ENCODE measurements at places on chromosomes 1 and 21.
A peak's percentile ranks its signal among the peaks of the same experiment; 100 is the strongest.

DNA sequence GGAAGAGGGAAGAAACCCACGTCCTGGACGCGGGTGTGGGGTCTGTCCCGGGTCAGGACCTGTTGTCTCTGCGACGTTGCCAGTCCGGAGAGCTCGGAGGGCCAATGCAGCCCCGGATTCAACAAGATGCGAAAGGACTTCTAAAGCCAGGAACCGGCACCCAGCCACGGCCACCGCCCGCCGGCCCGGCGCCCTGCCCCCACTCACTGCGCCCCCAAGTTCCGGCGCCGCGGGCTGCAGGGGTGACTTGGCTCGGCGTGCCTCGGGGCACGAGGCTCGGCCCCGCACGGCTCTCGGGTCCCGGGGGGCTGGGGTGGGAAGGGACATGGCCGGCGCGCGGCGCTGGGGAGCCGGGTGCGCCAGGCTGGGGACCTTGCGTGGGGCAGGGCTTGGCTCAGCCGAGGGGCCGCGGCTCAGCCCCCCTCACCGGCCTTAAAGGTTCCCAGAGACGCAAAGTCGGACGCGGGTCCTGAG, 51.8 kb upstream of the H6PD start:
- DNase-seq: no peak

DNA sequence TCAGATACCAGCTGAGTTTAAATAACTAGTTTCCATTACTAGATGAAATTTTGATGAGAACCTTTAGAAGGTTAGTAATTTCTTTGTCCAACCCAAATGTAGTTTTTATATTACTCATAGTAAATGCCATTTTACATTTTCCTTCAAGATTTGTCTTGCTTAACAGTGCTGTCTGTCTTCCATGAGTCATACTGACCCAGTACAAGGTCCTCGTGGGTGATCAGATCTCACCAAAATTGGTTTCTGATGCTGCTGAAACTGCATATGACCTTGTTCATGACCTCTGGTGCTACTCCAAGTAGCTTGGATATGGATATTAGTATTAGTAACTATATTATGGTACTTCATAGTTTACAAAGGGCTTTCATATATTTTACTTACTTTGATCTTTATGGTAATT, 207.1 kb downstream of the RYR2 start:
- DNase-seq: no peak

GRCh38 chr21:16389643-16390042, 659.9 kb downstream of the USP25 start:
- no peak for DNase-seq

- DNase-seq: no peak
These were observed 5.7 kb downstream of the HSPG2 start for GRCh38 chr1:21931171-21932093.

- no peak for DNase-seq
These were observed 648.9 kb downstream of the SMYD3 start for GRCh38 chr1:245858022-245858721.

DNA sequence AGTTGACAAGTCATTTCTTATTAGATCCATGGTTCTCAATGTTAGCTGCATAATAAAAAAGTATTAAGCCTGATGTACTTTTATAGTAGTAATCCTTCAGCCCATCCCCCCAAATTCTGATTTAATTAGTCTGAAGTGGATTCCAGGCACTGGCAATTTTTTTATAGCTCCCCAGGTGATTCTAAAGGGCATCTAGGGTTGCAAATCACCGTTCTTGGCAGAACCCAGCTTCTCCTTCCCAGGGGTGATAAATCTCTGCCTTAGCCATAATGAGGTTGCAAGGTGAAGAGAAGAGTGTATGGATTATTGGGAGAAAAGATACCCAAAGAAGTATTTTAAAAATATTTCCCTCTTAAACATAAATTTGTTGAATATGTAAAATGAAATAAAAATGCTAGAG, 43.0 kb upstream of the RXRG start:
- no peak for DNase-seq

- DNase-seq: no peak
These were observed 20.1 kb upstream of the S100A10 start for GRCh38 chr1:152013664-152014237.

DNA sequence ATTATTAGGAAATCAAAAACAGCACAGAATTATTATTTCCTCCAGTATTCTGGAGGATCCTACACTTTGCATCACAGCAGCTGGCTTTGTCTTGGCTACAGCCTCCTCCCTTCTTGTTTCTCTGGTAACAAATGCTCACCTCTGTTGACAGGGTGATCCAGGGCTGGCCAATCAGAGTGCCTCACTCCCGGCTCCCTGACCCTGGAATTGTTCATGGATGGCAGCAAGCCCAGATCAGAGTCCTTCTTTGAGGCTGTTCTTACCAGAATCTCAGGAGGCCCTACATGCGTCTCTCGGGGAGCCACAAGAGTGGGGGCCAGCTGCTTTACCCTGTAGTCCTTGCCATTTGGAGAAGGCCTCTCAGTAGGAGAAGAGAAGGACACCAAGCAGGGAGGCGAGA, 48.4 kb upstream of the IGSF5 start:
- no peak for DNase-seq

DNA sequence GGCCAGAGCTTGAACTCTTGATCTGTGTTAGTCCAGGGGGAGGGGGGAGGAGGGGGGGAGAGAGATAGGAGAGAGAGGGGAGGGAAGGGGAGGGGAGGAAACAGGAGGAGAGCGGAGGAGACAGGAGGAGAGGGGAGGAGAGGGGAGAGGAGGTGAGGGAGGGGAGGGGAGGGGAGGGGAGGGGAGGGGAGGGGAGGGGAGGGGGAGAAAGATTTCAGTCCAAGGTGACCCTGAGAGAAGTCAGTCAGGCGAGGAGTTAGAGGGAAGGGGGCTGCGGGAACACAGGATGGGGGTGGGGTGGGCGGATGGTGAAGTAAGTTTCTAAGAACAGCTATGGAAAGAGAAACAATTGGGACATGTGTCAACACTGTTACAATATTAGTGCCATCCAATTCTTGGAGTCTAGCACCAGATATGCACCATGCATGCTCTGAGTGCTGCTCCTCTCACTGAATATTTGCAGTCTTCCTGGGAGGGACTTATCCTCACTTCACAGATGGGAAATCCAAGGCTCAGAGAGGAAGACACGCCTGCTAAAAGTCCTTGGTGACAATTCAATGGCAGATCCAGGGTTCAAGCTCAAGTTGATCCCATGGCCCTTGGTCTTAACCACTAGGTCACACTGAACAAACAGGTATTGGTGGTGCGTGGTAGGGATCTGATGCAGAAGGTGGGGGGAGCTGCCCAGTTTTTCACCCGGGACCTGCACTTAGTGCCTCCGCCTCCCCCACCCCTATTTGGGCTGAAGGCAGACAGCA, 42.5 kb upstream of the ECE1 start:
- no peak for DNase-seq

- no peak for DNase-seq
These were observed 2.1 kb downstream of the TEX38 start for GRCh38 chr1:46673749-46674182.

DNA sequence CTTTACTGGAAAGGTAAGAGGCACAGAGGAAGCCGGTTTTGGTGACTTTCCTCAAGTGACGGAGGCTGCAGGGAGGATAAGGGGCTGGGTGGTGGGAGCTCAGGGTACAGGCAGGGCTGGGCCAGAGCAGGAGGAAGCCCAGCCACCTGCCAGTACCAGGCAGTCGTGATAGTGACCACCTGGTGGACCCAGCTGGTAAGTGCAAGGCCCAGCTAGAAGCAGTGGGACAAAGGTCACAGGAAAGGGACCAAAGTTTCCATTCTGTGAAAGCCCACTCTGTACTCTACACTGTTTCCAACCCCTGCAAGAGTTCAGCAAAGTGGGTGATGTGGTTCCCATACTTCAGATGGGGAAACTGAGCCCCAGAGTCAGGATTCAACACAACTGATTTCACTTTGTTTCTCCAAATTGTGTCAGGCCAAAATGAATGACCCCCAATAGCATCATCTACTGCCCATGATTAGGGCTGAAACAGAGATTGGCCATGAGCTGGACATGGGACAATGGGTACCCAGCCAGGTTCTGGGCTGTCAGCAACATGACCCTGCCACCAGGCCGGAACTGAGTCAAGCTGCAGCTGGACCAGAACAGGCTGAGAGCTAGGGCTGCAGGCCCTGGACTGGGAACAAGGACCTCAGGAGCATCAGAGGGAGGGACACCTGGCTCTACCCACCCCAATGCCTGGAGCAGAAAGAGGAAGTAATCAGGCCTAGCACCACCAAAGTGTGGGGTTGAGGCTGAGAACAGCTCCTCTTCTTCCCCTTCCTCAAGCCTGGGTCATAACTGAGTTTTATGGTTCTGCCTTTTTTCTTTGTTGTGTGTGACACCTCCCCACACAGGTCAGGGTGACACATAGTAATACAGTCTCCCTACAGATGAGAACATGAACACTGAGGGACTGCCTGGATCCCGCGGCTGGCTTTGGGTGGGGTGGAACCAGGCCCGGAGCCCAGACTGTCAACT, 50.2 kb downstream of the KCNN3 start:
- no peak for DNase-seq

DNA sequence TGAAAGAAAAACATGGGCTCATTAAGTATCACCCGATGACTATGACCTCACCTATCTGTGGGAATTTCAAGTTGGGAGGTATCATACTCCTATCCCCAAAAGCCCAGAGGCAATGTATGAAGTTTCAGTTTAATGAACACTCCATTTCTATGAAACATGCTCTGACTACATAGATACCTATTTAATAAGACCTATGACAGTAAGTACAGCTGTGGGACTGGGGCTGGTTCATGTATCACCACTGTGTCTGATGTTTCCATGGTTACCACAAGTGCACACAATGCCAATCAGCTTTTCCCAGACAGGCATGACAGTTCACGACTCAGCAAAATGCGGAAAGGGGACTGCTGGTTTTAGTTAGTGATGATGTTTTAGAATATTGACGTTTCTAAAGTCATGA, 167.7 kb downstream of the SIPA1L2 start:
- DNase-seq: no peak

DNA sequence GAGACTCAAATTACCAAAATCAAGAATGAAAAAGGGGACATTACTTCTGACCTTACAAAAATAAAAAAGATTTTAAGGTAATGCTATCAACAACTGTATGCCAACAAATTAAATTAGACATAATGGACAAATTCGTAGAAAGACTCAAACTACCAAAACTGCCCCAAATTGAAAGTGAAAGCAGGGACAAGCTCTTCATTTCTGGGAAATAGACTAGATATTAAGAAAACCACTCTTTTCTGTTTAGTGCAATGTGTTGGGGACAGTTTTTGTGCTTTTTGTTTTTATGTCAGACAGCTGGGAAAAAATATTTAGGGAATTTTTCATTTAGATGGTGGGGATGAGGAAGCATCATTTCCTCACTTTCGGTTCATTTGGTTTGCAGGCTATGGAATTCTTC, 4.9 kb upstream of the GBP1 start:
- DNase-seq: no peak

DNA sequence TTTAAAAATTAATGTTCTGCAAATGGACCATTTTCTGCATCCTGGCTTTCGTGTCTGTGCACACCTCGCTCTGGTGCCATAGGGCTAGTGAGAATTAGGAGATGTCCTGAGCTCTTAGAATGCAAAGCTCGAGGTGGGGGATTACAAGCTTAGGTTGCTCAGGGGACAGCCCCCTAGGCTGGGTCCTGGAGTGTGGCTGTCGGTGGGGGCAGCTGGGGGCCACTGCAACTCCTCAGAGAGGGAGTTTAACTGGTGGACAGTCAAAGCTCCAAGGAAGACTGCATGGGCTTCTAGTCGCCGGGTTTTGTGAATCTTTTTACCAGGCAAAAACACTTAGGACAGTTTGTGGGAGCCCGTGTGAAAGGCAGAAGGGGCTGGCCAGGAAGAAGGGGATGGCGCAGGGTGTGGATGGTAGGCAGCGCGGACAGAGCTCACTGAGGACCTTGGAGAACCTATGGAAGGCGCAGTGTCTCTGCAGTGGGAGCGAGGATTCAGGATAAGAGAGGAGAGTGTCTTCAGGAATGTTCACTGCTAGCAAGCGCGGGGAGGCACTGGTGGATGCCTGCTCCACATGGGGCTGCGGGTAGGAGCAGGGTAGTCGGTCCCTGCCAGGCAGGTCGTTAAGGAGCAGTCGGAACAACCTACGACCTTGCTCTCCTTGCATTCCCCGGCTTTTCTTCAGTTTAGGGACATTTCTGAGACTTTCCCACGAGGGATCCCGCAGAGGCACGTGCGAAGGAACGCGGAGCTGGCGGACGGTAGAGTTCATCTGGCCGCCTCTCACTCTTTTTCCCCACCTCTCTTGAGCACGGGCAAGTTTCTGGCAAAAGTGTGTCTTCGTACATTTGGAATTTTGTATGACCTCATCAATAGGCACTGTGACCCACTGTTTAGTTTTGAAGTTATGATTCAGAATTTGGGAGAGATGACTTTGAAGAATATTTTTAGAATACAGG, 12.9 kb upstream of the KCNE1 start:
- no peak for DNase-seq

DNA sequence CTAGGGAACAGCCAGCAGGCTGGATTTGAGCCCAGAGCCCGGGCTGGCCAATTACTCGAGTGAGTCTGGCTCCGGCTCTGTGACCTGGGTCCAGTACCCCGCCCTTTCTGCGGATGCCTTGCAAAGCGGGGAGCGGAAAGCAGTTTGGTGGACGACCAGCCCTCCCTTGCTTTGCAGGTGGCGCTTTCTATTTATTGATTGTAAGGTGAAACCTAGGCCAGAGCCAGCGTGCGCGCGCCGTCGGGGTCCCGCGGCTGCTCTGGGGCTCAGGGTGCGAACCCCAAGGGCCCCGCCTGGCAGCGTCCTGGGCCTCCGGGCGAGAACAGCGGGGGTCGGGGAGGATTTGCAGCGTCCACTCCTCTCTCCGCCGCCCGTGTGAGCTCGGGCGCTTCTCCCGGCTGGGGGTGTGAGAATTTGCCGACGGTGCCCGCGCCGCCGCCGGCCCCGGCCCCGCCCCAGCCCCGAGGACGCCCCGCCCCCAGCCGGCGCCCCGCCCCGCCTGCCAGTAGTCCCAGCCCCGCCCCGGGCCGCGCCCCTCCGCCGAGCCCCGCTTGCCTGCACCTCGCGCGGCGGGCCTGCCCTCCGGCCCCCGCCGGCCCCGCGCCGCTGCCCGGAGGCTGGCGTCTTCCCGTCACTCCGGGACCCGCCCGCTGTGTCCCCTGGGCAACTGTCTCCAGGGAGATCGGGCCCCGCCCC, 37.6 kb downstream of the PIK3CD start:
- DNase-seq: no peak

- peak; percentile 5 for DNase-seq
These were observed 30.1 kb upstream of the TRIM62 start for GRCh38 chr1:33211972-33212371.

- no peak for DNase-seq
These were observed 9.3 kb downstream of the TRIM63 start for GRCh38 chr1:26058052-26058595.
